EH (cell line): ENCODE measurements at places on chromosomes 5 and 9.

- no peak for DNase-seq
Observed at GRCh38 chr9:37217161-37217560, 96.8 kb downstream of the ZCCHC7 start.

- peak; percentile 80 for DNase-seq
Observed at GRCh38 chr5:151663617-151664293, 23.0 kb downstream of the SPARC start.

GRCh38 chr5:65817931-65818330 is 95.9 kb downstream of the NLN start:
- DNase-seq = no peak

- no peak for DNase-seq
Observed at GRCh38 chr5:62093411-62093810, 212.6 kb upstream of the KIF2A start.

- no peak for DNase-seq
Observed at GRCh38 chr5:123112196-123112595, 23.2 kb downstream of the PRDM6 start.

GRCh38 chr5:142078221-142078620 is 30.4 kb upstream of the NDFIP1 start:
- no peak for DNase-seq

DNA sequence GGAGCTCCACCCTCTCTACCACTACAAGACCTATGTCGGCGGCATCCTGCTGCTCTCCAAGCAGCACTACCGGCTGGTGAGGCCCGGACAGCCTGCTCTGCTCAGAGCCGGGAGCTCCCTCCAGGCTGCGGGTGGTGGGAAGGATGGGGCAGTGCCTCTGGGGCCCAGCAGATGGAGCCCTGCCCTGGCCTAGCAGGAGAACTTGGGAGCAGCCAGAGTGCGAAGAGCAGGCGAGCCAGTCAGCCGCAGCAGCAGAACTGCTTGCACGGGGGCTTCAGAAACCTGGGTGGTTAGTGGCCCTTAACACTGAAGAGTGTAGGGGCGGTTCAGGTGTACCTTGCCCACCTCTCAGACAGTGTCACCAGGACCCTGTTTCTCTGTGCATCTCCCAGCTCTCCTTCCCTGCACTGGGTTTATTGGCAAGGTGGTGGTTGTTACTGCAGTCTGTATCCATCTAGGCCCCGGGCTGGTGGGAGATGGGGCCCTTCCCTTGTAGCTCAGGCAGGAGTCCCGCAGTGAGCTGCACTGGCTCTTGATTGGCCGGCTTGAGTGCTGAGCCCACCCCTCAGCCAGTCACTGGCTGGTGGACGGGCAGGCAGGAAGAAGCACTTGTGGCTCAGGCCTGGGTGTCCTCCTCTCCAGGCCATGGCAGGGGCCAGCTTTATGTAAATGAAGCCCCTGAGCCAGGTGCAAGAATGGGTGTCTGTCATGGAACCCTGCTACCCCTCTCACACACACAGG is 7.7 kb downstream of the B4GALT7 start:
- DNase-seq = peak; percentile 81

GRCh38 chr5:65100911-65101631 is 332.3 kb downstream of the CWC27 start:
- peak; percentile 77 for DNase-seq

DNA sequence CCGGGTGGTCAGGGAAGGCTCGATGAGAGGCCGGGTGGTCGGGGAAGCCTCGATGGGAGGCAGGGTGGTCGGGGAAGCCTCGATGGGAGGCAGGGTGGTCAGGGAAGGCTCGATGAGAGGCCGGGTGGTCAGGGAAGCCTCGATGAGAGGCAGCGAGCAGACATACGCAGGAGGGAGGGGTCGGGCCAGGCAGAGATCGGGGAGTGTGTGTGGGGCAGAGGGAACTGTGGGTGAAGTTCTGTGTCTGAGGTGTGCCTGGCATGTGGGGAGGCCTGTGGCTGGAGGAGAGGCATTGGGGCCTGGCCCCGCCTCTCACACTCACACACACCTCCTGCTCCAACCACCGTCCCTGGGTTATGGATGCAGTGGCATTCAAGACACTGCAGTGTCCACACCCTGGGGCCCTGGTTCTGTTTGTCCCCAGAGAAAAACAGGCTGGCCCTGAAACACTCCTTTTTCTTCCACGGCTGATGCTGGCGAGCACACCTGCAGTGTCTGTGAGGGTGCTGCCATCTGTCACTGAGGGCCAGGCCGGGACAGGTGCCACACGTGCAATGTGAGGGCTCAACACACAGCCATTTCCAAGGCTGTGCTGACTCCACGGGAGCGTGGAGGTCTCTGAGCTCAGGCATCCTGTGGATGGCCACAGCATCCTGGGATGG is 6.5 kb upstream of the PLEKHG4B start:
- no peak for DNase-seq

DNA sequence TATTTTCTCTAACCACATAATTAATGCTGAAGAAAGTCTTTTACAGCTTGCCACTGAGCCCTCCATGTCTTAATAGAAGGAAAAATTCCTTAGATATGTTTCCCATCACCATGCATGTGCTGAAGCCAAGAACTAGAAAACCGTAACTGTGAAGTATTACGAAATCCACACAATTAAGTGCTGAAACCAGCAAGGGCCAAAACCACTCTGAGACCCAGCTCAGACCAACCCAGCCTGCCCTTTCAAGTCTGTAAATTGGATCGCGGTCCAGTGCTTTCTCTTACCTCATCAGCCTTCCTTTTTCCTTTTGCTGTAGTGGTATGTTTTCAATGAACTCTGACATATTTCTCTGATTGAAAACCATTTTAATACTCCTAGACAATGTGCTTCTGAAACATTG is 26.3 kb downstream of the SEMA5A start:
- peak; percentile 75 for DNase-seq

- DNase-seq = no peak
Observed at GRCh38 chr5:116766470-116766947, 191.9 kb upstream of the SEMA6A start.

DNA sequence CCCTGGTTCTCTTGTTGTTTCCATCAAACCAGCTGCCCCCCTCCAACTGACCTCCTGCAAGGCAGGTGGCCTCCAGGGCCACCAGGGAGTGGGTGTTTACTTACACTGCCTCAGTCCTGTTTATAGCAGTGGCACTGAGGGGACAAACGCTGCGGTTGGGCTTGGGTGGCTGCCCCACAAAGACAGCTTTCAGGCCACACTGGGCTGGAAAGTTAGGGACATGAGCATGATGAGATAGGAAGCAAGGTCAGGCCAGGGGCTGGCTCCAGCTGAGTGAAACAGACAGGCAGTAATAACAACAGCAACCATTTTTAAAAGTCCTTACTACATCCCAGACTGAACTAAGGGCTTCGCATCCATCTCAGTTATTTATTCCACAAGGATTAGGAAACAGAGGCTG is 20.6 kb downstream of the BOD1 start:
- no peak for DNase-seq

DNA sequence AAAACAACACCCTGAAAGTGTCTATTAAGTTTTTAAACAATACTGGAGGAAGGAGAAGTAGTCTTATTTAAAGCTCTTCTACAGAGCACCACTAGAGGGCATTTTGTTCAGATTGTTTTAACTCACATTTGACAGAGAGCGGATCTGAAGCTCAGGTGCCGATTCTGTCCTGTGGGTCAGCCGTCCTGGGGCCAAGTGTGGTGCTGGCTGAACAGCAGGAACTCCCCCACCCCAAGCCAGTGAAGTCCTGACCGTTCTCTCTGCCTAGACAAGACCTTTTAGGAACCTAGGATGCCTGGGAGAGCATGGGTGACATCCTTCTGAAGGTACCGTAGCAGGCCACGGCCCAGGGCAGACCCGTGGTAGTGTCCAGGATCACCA is 3.9 kb downstream of the EXOC3 start:
- peak; percentile 49 for DNase-seq
